ENCODE measurements at places on chromosomes 12 and 14.
A peak's percentile ranks its signal among the peaks of the same experiment; 100 is the strongest.

- DNase-seq = no peak
Measured at GRCh38 chr14:25993830-25994229, 604.0 kb downstream of the NOVA1 start.

DNA sequence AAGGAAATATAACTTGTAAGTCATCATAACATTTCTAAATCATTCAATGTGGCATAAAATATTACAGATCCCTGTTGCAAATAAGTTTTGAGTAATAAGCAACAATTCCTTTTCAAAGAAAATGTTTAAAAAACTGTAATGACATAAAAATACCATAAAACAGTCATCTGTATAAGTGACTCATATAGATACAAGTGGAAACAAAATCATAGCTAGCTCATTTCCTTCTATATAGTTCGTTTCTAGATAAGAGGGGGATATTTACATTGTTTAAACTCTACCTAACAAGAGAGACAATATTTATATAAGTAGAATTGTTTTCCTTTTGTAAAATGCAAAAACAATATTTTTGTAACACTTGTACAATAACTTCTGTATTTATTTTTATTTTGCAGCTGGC, 148.9 kb downstream of the GRIP1 start:
- no peak for DNase-seq

DNA sequence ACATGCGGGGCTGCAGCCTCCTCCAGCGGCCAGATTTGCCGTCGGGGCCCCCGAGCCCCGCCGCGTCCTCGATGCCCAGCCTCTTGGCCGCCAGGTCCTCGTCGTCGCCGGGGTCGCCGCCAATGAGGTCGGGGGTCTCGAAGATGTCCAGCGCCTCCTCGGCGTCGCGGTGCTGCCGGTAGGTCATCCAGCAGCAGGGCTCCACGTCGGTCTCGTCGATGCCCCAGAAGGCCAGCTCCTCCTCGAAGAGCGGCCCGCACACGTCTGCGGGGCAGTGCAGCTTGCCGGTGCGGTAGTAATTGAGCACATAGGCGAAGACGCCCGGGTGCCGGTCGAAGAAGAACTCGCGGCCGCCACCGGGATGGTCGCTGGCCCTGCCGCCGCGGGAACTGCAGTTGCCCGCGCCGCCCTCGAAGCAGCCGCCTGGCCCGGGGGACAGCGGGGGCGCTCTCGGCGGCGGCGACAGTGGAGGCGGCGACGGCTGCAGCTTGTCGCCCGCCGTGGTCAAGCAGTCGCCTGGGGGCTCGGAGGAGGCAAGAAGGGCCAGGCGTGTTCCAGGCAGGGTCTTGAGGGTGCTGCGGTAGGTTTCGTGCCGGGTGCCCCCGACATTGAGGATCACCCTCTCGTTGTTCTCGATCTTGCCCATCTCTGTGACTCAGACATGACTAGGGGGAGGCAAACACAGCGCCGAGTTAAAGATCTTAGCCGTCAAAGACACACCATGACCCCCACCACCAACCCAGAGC, 2.1 kb downstream of the KCNC2 start:
- DNase-seq = no peak

DNA sequence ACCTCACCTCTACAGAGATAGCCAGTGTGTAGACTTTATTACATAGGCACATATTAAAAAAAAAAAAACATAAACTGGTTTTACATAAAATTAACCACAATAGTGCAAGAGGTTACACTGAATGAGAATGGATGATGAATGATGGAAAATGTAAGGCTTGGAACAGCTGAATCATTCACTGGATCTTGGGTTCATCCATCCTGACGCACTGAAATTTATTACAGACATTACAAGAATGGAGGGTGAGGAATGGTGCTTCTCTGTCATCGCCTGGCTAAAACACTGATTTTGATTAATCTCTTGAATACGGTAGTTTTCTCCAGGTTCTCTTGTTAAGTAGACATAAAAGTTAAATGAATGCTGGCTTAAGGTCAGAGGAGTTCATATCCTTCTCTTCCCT, 40.0 kb upstream of the GTF2A1 start:
- DNase-seq = no peak

DNA sequence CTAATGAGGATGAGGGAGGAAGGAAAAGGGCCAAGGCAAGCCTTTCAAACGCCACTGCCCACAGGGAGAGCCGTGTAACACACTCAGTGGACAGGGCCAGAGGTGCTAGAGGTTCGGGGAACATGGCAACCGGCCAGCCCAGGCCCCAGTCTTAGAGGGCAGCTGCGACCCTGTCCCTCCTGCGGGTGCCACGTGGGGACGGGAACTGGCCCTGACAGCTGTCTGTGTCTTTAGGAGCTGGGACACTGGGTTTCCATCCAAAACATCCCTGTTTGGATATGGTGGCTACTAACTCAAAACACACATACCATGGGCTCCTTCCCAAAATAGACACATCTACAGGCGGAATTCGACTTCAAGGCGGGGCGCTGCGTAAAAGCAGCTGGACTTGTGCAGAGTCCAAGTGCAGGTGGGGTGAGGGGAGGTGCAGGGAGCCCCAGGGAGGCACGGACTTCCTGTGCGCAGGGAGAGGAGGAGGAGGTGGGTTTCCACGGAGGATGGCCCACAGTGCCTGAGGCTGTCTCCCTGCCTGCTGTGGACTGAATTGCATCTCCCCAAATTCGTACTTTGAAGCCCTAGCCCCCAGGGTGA, 184.7 kb downstream of the PIWIL1 start:
- DNase-seq = no peak

GRCh38 chr12:6699989-6700645, 498 bp downstream of the PIANP start:
- DNase-seq = no peak

- peak; percentile 7 for DNase-seq
Measured at GRCh38 chr12:87866578-87867292, 162.5 kb downstream of the C12orf50 start.

GRCh38 chr12:120457133-120457532, 10.9 kb downstream of the GATC start:
- no peak for DNase-seq

GRCh38 chr12:53960187-53961024, 5.7 kb downstream of the HOXC12 start:
- no peak for DNase-seq

GRCh38 chr14:68557648-68558047, 235.2 kb downstream of the ZFP36L1 start:
- no peak for DNase-seq

GRCh38 chr12:119843100-119843499, 34.0 kb downstream of the CIT start:
- DNase-seq = no peak

DNA sequence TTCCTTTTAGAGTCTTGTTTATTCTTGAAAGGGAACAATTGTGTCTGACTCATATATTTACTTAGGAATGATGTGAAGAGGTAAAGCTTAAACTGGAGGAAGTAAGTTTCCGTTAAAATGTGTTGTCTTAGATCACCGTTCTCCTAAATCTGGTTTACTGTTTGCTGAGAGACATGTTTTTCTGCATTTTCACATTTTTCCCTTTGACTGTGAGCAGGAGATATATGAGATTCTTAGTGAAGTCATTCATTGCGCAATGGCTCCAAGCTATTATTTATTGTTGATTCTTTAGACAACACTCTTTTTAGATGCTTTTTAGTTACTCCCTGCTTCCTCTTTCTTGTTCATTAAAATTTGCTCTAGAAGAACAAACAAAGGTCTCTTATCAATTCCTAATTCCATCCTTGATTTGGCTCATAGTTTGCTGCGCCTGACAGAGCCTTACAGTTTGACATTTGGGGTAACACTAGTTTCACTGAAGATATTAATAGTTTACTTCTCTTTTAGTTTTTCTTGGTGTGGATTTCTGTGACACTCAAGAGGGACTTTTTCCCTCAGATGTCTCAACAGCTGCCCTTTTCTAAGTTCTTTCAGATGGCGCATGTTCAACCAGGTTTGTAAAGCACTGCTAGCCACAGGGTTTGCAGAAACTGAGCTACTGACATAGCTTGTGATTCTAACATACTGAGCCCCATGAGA, 11.4 kb downstream of the CLECL1 start:
- no peak for DNase-seq

- DNase-seq = no peak
Measured at GRCh38 chr12:74021937-74022336, 515.7 kb upstream of the ATXN7L3B start.

DNA sequence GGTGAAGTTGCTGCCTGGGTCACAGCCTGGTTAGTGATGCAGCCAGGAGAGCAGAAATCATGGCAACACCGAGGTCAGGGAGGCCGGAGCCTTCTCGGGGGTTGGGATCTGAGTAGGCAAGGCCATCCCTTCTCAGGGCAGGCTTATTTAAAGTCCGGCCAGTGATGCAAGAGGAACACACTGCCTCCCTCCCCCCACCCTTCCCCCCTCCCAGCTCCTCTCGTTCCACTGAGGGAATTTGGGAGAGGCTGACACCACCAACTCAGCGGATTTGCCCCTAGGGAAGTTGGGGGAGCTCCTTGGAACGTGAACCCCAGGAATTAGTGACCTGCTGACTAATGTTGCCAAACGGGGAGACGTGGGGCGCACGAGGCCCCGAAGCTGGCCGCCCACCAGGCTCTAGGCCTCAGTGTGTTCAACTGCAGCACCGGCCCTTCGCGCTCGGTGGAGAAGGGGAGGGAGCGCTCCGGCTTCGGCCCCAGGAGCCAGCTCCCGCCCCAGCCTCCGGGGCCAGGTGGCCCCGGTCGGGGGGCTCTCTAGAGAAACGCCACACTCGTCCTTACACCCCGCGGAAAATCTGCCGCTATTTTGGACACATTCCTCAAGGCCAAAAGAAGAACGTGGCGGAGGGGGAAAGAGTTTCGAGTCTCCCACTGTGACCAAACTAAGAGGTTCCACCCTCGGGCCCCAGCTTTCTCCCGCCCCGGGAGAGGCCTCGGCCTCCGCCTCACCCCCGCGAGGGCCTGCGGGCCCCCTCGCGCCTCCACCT, 1.6 kb downstream of the CTDSP2 start:
- no peak for DNase-seq

DNA sequence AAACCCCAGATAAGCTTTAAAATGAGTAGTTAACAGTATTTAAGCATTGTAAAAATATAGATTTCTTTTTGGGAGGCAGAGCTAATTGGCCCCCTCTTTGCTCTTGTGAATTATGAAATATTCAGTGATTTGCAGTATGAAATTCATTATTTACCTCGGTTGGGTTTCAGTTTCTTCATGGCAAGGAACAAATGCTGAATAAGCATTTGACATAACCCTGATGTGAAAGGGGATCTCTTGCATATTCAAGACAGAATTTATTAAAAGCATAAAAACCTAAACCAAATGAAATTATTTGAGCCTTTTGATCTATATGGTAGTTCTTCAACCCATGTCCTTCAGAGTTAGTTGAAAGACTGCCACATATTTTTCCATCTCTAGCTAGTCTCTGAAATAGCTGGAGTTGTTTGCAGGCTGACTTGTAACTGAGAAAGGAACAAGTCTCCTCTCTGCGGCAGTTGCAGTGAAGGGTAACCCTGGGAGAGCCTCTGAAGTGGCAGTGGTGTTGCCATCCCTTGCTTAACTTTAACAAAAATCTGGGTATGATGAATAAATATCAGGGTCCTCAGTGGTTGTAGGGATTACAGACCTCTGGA, 690 bp downstream of the AKAP6 start:
- DNase-seq = no peak

GRCh38 chr12:120972870-120973543, 5.3 kb upstream of the HNF1A start:
- no peak for DNase-seq

DNA sequence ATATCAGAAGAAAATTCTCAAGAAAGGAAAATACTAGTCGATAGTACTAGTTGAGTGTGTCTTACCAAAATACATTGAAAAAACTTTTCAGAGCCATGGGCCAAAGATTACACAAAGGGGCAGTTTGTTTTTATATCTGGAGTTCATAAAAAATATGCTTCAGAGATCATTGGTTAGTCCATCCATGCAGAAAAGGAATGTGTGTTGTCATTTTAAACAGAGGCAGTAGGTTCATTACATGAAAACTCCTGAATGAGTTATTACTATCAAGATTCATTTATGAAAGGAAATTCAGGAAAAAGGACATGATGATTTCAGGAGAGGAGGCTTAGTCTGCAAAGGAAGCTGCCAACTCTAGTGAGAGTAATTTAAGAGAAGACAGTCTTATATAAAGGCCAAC, 354.8 kb downstream of the AEBP2 start:
- DNase-seq = no peak

DNA sequence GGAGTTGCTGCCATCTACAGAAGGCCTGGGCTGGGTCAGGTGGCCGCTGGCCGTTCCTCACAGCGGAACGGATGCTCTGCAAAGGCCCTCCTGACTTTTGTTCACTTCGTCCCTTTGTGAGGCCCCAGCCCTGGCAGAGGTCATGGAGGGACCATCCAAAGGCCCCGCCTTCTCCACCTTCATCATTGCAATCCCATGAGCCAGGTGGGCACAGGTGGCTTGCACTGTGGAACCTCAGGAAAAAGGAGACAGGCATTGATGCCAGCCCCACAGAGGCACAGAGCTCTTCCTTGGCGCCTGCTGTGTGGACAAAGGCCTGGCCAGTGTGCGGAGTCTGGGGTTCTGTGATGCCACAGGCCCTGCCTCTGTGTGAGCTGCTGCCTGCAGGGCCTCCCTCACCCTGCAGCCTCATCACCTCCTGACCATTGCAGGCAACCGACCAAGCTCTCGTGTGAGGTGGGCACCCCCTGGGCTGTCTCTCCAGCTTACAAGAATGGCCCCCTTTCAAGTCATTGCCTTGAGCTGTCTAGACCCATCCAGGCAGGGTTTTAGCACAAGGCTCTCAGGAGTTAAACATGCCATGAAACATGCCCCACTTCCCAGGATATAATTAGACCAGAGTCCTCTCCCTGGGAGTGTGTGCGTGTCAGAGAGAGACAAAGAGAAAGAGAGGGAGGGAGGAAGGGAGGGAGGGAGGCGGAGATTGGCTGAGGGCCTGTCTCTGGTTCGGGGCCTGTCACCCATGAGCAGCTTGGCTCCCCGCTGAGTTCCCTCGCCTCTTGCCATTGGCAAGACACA, 19.3 kb downstream of the NFKBIA start:
- peak; percentile 73 for DNase-seq

DNA sequence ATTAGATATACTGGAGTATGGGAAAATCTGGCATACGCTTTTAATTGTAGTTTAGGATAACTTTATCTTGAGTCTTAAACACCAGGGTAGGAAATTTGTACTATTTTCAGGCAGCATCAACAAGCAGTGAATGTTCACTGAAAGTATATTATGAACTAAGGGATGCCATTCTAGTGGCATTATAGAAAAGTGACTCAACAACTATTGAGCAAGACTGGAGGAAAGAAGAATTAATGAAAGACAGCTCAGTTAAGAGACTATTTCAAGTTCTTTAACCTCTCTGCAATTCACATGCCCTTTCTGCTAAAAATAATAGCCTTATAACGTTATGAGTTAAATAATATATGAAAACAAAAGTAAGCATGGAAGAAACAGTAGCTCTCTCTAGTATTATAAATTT, 343.1 kb downstream of the FSCB start:
- no peak for DNase-seq

- no peak for DNase-seq
Measured at GRCh38 chr12:52322069-52322468, 871 bp upstream of the KRT83 start.
